ENCODE measurements at places on chromosomes 6 and 20.

GRCh38 chr20:12970372-12970821 is 38.4 kb upstream of the SPTLC3 start:
- DNase-seq, result no peak

DNA sequence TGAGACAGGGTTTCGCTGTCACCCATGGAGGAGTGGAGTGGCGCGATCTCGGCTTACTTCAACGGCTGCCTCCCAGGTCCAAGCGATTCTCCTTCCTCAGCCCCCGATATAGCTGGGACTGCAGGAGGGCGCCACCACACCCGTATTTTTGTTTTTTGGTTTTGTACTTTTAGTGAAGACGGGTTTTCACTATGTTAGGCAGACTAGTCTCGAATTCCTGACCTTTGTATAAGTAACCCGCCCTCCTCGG is 115.4 kb upstream of the BTN3A2 start:
- no peak for DNase-seq

DNA sequence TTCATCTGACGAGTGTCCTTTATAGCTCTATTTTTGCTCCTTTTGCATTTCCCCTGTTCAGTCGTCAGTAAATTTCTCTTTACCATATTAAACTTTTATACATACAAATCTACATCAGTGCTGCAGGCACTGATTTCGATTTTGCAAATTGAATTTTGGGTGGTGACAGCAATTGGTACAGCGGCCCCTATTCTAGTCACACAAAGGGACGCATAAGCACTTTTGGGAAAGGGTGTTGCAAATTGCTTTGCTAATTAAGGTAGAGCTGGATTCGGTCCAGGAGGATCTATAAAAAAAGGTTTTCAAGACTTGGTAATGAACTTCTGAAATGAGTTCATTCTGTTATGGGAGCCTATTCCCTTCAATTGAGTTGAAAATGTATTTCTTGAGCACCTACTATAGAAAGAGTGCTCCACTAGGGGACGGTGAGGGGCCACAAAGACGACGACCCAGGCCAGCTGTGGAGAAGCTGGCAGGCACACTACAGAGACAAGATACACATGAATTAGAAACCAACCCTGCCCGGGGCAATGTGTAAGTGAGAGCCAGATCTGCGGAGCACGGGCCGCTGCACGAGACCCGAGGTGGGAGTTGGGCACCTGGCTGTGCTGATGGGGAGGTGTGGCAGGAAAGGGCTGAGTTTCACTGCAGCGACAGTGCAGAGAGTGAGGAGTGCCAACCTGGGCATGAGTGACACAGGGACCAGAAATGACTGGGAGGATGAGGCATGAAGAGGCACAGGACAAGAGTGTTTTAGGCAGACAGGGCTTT is 5.4 kb downstream of the UQCC2 start:
- no peak for DNase-seq

GRCh38 chr6:129835691-129836090 is 25.4 kb downstream of the TMEM244 start:
- no peak for DNase-seq

DNA sequence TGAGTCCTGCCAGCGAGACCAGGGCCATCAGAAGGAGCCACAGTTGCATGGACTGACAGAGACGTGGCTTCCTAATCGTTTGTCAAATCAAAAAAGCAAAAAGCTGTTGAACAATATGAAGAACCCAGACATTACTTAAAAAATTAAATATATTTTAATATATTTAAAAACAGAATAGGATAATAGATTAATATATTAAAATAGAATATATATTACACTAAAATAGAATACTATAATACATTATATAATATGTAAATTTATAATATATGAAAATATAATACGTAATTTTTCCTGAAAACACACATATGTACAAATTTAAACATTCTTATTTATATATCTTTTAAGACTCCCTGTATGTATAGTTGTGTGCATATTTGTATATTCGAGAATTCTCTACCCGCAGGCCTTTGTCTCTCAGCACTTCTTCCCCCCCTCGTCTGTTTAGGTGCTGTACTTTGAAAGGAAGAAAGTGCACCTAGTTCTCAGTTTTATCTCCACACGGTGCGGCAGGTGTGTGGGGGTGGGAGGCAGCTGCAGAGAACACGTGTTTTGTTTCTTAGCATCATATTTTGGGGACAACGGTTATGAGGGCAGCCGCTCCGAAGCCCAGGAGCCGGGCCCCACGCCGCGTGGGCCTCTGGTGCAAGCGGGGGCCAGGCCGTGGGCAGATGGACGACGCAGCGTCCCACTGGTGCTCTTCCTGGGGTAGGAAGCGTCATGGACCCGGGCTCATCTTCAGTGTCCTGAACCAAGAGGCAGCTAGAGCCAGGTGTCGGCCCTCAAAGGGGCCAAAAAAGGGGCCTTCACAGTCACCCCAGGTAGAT is 72.2 kb upstream of the MPC1 start:
- no peak for DNase-seq

- no peak for DNase-seq
These were observed 24.3 kb upstream of the CDH22 start for GRCh38 chr20:46332373-46333160.

- no peak for DNase-seq
These were observed 42.5 kb downstream of the SMLR1 start for GRCh38 chr6:130869681-130870080.

DNA sequence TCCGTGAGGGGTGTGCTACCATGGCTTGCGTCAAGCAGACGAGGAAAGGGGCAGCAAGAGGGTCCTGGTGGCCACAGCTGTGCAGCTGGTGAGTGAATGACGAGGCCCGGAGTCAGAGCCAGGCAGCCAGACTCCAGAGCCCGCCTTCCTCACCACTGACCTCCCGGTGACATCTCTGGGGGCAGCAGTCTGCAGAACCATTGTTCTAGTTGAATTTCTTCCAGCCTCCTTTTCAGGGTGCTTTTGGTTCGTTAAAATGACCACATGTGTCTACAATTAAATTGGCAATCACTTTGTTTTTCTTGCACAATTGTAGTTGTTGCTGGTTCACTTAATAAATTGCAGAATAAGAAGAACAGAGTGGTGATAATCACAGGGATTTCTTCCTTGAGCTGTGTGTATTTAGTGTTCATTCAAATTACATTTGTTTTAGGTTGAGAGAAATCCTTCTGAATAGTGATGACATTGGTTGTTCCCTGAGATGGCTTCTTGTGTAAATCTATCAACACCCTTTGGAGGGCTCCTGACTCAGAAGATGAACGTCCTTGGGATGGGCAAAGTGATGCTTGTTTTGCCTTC is 96.4 kb downstream of the TULP4 start:
- DNase-seq, result no peak

DNA sequence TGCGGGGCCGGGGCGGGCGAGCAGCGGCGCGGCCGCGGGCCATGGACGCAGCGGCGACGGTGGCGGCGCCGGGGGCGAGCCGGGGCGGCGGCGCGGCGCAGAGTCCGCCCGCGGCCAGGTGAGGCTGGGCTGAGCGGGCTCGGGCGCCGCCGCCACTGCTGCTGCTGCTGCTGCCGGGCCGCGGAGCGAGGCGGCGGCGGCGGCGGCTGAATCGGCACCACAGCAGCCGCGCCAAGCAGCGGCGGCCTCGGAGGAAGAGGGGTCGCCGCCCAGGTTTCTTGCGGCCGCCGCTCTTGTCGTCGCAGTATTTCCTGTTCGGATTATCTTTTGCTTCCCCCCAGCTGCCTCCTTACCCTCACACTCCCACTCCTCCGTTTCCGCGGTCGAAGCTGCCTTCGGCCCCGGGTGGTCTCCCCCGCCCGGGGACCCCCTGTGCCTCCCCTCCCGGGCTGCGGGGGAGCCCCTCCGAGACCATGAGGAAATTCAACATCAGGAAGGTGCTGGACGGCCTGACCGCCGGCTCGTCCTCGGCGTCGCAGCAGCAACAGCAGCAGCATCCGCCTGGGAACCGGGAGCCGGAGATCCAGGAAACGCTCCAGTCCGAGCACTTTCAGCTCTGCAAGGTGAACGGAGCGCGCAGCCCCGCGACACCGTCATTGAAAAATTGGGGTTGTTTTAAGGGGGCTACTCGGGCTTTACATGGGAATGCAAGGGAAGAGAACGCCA is at the start of gene STXBP5:
Gene STXBP5 (plus strand): TSS at position 358 of the 726 bp plus-strand sequence. CDS start 116 bp downstream, at position 474.
- peak; percentile 12 for DNase-seq

- DNase-seq, result no peak
These were observed 584.1 kb upstream of the FLRT3 start for GRCh38 chr20:14921513-14921912.

GRCh38 chr6:14075095-14075503 is 42.5 kb upstream of the CD83 start:
- DNase-seq, result no peak

- DNase-seq, result no peak
These were observed 999 bp upstream of the EHMT2 start for GRCh38 chr6:31898383-31899011.

DNA sequence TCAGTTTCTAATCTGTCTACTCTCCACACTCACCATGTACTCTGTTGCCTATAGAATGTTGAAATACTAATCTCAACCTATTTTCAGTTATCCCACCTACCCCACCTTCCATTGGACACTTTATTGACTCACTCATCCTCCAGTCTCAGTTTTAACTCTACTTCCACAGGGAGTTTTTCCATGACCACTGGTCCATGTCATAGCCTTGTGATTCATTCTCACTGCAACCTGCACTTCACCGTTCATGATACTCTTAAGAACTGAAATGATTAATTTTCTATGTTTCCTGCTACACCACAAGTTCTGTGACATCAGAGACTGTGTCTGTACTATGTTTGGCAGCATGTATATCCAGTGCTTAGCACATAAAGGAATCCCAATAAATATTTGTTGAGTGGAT is 122.8 kb upstream of the HSF2 start:
- DNase-seq, result no peak

DNA sequence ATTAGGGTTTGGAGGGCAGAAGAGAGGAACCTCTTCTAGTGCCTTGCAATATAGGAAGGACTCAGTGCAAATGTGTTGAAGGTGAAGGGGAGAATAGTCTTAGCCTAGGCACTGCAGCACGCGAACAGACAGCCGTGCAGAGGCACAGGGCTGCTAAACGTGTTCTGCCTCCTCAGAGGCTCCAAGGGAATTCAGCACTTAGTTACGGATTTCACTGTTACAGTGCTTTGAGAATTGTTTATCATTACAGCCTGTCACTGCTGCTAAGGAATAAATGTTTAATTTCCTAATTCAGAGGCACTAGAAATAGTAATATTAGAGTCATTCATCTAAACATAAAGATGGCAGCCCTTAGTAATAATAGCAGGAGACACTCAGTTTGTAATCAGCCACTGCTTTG is 116.4 kb upstream of the SLC22A16 start:
- no peak for DNase-seq

DNA sequence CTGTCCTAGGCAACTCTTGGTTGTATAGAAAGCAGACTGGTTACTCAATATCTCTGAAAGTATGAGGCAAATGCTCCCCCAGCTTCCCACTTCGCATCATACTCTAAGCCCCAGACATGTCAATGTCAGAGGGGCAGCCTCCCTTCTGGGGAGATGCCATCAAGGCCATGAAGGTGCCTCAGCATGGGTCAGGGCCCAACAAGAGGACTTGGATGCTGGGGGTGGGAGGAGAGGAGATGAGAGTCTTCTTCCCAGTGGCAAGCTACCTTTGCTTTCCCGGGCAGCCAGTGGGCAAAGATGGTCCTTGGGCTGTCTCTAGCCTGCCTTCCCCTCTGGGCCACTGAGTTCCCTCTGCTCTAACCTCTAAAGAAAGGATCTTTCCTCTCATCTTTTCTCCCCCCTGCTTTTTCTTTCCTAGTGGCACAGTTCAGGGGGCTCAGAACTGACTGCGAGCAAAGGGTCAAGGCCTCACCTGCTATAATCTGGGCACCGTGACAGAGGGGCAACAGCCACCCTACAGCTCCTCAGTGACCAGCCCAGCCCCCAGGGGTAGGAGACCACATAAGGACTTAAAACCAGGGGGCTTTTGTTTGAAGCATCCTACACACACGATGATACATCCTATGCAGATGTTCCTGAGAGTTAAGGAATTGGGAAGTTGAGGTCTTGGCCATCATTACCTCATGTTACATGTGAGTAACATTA is 26.2 kb downstream of the MOCS1 start:
- no peak for DNase-seq

DNA sequence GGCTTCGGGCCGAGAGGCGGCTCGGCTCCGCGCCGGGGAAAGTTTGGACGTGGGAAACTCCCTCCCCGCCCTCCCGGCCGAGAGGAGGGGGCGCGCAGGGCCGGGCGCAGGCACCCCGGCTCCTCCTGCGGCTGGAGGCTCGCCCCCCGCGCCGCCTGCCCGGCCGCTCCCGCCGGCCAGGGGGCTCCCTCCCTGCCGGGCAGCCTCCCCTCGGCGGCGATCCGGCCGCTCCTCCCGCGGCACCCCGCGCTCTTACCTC is 370 bp downstream of the CDH22 start:
- no peak for DNase-seq

GRCh38 chr20:62164879-62165761 is 17.7 kb upstream of the MTG2 start:
- no peak for DNase-seq

GRCh38 chr6:33737267-33738026 is 9.3 kb downstream of the IP6K3 start:
- DNase-seq, result no peak

DNA sequence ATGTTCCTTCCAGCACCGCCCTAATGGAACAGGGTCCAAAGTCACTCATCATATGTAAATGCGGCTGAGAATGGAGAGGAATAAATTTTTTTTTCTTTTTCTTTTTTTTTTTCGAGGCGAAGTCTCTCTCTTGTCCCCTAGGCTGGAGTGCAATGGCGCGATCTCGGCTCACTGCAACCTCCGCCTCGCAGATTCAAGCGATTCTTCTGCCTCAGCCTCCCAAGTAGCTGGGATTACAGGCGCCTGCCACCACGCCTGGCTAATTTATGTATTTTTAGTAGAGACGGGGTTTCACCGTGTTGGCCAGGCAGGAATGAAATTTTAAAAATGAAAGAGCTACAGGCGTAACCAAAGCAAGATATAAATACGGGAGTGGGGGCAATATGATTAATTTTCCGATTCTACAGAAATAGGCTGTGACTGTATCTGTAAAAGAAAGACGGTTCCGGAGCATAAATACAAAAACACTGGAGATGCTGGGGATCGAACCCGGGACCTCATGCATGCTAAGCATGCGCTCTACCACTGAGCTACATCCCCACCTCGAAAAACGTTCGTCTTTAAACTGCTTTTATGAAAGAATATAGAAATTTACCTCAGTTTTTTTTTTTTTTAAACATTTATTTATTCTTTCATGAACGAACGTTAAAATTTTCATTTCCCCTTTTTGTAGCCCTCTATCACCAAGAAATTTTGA is 132.2 kb downstream of the GPX5 start:
- DNase-seq, result no peak

Measured in effector memory CD4-positive, alpha-beta T cell (primary cell).